ENCODE measurements at places on chromosomes 11 and 22. TPM values are rescaled to one million over a fixed set of nuclear protein-coding genes. Genes with fewer than 3 reads are reported as not detected.
A peak's percentile ranks its signal among the peaks of the same experiment; 100 is the strongest.

DNA sequence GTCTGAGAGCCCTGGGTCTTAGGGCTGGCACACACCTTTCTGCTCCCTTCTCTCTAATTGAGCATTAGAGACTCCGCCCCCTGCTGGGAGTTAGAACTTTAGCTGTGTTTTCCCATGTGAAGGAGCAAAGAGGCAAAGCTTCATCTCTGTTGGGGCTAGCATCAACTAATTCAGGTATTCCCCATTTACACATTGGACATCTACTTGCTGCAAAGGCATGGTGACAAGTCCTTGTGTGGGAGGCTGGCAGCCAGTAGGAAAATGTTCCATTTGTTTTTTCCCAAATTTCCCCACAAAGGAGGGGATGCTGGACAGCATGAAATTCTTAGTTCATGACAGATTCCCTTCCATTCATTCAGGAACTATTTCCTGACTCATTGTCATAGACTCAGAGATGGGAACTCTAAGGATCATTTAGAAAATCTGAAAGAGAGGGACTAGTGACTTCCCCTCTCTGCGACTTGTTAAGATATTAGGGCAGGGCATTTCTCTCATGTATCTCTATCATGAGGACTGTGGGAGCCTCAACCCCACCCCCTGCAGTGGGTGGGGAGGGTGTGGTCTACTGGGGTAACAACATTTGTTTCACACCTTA lies 3.6 kb downstream of the CD44 start:
- peak; percentile 68 for DNase-seq

DNA sequence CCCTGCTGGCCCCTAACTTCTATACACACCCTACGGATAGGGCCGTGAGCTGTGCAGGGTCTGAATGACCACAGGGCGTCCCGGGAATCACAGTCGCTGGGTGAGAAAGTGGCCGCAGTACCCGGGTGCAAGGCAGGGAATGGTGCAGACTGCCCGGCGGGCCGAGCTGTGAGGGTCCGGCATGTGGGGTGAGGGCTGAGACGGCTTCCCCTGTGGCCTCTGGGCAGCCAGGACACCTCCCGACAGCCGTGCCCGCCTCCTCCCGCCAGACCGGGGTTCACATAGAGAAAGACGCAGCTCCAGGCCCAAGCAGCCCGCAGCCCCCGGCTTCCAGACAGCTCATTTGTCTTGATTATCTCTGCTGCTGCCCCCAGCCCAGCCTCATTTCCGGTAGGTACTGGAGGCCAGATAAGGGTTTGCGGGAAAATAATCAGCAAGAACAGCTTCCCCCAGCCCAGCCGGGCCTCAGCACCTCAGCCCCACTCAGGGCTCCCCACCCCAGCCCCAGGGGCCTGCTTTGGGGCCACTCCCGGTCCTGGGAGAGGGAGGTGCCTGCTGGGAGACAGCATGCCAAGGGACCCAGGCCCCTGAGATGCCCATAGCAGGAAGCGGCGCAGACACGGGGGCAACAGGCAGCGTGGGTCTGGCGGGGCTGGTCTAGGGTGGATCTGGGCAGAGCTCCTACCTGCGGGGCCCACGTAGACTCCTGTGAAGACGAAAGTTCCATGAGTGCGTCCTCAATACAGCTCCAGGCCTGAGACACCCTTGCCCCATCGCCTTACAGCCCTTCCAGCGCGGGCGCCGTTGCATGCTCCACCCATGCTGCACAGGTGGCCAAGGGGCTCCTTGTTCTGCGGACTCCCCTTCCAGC lies 123.1 kb downstream of the BRD1 start:
- DNase-seq = no peak

- no peak for DNase-seq
Measured at GRCh38 chr22:38829485-38829884, 14.3 kb downstream of the NPTXR start.

DNA sequence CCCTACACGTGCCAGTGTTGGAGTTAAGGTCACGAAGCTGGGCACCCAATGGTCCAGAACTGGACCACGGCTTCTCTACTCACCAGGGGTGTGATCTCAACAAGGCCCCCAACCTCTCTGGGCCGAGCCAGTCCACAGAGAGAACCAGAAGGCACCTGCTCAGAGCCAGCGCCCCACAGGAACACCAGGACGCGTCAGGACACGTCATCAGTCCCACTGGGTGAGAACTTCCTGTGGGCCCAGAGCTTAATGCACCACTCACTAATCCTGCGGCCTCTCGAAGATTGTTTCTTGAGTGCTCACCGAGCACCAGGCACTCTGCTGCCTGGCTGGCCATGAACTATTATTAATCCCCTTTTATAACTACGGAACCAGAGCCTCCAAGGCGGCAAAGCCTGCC lies 10.1 kb downstream of the PHF21B start:
- no peak for DNase-seq

The RPS3 gene
- total RNA-seq = 3,605 TPM

GRCh38 chr11:45948356-45948755 lies 25.9 kb downstream of the LARGE2 start:
- no peak for DNase-seq

DNA sequence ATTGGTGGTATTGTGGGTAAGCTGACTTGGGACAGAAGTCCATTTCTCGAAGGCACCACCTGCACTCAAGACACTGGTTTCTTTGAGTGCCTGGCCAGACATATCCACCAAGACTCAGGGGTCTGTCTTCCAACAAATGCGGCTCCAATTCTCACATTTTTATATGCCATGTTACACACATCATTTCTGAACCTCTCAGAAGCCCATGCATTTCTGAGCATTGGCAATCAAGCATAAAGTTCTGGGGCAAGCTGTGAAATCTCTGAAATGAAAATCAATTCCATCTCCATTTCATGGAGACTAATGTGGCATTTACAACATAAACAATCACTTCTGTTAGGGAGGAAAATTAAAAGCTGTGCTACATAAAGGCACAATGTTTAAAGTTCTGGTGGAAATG lies 243.7 kb downstream of the KIRREL3 start:
- DNase-seq = no peak

GRCh38 chr11:62498031-62498430 lies 48.6 kb downstream of the AHNAK start:
- DNase-seq = no peak

The CRYBB2 gene
- total RNA-seq = not detected

DNA sequence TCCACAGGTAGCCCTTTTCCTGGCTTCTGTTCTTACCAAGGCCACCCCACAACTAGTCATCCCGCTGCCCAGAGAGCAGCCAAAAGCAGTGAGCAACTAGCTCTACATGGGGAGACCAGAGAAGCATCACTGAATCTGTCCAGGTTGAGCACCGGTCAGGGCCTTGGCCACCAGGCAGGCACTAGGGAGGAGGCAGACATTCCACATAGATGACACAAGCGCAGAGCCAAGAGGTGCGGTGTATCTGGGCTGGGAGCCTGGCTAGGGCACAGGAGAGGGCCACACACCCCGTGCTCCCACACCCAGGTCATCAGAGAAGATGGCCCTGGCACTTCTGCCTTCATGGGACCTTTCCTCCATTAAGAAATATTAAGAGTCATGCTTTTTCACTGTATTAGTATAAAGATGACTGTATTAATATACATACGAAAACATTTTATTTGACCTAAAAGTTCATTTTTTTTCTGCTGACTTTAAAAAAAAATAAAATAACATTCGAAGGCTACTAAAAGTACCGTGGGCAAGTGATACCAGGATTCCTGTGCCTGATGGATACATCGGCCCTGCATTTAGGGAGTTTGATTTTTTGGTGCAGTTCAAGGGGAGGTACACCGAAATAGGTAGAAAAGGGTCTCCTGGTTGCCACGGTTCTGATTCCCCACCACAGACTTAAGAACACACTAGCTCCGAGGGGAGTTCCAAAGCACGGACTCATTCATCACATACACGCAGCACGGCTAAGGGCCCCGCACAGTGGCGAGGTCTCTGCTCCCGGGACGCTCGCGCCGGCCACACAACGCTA lies 1.2 kb downstream of the DGCR2 start:
- DNase-seq = peak; percentile 32

DNA sequence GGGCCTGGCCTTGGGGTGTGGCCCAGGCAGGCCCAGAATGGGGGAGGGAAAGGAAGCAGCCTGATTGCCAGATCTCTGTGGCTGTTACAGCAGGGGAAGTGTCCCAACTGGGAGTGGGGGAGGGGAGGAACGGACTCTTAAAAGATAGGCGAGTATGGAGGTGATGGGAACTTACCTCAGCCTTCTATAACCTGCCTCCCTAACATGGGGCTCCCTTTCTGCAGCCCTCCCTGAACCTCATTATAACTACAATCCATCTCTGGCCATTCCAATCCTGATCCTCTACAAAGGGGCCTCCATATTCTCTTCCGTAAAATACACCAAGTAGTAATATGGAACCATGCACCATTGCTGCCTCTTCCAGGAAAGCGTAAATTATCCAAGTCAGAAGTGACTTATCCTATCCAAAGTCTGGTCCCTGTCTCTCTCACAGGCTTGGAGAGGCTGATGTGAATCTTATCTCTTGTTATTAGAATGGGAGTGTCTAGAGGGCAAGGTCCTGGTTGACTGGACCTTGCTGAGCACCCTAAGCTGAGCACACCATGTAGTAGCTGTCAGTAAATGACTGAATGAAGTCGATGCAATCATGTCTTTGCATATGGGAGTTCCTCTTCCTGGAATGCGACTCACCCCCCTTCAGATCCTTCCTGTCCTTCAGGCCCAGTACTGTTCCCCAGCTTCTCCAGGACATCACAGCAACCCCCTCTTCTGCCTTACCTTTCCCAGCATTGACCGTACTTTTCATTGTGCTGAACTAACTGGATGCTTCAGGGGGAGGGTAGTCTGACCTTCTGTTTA lies 5.9 kb downstream of the RHOG start:
- no peak for DNase-seq

DNA sequence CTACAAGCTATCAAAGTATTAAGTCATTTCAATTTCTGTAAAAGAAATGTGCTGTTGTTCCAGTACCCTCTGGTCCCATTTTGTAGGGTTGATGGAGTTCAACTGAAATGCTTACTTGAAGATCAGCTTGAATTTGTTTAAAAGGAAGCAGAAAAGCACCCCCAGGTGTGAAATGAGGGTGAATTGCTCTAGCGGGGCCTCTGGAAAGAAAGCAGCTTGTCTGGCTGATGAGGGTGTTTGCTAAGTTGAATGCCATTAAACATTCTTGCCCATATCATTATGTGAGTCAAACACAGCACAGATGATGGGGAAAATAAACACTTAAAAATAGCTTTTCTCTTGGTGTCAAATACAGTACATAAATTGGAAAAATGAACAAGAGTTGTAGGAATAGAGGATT lies 280.3 kb downstream of the RAB38 start:
- DNase-seq = no peak

The HEPN1 gene
- not detected for total RNA-seq
